Smooth muscle cell of the brain vasculature (primary cell): ENCODE measurements at places on chromosomes 16 and 17.

DNA sequence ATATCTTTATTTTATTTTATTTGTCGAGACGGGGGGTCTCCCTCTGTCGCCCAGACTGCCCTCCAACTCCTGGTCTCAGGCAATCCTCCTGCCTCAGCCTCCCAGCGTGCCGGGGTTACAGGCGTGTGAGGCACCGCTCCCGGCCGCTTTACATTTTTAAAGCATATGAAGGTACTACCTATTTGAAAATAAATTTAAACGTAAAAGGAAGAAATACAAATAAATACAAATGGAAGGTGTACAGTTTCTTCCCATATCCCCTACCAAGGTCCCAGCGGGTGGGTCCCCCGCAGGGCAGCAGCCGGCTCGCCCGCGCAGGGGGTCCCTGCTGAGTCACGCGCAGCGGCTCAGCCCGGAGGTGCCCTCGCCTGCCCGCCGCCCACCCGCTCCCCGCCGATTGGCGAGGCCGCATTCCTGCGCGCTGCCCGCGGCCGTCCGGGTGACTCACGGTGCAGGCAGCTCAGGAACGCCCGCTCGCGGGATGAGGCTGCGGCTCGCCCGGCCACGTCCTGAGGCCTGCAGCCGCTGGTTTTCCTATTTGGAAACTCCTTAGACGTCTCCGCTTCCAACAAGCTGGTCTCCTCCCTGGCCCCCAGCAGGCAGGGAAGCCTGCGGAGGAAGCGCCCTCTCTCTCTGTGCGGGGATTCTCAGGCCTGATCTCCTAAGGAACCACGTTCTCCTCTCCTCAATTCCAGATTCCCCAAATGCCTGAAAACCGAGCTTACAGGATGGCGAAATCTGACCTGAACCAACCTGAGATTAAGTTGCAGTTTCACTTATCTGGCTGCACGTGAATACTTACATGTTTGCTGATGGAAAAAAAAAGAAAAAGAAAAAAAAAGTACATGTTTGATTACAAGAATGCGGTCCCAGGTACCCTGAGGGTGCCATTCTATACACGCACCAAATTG is 54.8 kb upstream of the MAP3K14 start:
- DNase-seq, result peak; percentile 95

DNA sequence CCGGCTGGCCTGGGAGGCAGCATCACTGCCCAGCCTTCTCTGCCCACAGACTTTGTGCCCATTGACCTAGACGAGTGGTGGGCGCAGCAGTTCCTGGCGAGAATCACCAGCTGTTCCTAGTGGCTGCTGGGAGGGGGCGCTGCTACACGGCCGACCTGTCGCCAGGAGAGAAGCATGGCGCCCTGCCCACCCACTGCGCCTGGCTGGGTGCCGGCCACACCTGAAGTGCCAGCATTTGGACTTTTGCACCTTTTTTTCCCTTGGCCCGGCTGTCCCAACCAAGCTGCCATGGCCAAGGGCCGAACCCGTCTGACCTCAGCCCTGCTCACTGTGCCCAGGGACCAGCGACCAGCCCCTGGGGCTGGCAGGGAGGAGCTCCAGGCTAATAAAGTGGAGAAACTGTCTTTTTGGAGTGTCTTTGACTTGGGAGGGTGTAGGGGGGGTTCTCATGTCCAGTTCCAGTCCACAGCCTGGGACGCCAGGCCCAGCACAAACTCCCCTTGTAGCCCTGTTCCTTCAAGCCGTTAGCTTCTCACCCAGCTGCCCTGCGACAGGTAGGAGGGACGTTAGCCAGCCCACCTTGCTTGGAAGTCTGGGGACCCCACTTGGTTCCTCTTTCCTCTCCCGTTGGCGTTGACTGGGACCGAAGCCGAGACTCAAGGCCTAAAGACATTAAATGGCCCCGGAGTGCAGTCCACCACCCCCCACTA is 939 bp upstream of the WDR90 start:
- DNase-seq, result no peak

- DNase-seq, result no peak
Measured at GRCh38 chr17:80705988-80706387, 161.3 kb downstream of the RPTOR start.

DNA sequence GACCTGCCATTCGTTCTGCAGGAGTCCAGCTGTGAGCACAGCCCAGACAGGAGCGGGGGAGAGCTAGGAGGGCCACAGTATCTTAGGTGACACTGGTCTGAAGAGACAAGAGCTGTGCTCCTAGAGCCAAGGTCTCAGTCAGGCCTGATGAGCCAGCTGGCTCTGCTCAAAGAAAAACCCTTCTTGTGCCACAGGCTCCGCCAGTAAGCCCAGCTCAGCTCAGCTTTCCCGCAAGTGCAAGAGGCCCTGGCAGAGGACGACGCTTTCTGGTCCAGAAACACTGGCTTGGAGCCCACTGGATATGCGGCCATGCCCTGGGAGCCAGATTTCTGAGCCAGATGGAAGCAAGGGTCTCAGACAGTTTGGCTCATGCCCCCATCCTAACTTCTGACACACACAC is 23.9 kb downstream of the PEMT start:
- no peak for DNase-seq

DNA sequence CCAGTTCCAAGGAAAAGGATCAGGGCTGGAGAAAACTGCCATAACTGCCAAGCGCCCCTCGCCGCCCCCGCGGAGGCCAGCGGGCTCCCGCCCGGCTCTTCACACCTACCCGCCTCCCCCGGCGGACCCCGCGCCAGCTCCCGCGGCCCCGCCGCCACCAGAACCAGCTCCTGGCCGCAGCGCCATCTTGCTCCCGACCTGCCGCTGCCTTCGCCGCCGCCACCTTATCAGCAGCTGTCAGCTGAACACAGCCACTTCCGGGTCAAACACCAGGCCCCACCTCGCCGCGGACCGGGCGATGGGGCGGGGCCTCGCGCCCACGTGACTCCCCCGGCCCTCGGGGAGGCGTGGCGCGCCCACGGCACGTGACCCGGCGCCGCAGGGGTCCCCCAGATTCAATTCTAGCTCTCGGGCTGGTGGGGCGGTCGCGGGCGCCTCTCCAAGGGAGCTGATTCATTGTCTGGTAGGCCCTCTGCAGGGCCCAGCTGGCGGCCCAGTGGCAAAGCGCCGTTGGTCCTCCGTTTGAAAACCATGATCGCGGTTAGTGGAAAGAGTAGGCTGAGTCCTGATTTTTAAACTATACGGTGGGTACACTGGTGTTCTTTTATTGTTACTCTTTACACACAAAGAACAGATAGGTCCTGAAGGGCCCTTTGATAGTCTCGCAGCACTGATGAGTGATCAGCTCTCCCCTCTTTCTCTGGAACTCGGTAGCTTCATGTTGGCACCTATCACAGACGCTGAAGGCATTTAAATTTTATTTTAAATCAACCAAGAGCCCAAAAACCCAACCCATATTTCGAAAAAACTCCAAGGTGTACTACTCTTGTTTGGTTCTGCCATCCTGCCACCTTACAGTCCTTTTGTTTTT is at the start of gene SYNRG:
Gene SYNRG (minus strand): TSS at position 249 of the 871 bp plus-strand sequence. CDS start 63 bp downstream, at position 186.
- peak; percentile 96 for DNase-seq

- no peak for DNase-seq
Measured at GRCh38 chr17:4054446-4054845, 88.4 kb downstream of the ZZEF1 start.

GRCh38 chr16:68310774-68311511 is at the start of the genes PRMT7 and SLC7A6OS:
Gene PRMT7 (plus strand): TSS chr16:68311019. CDS start chr16:68315980, 4,961 bp downstream.
Gene SLC7A6OS (minus strand): TSS chr16:68310946. CDS start chr16:68310926, 20 bp downstream.
- peak; percentile 39 for DNase-seq

DNA sequence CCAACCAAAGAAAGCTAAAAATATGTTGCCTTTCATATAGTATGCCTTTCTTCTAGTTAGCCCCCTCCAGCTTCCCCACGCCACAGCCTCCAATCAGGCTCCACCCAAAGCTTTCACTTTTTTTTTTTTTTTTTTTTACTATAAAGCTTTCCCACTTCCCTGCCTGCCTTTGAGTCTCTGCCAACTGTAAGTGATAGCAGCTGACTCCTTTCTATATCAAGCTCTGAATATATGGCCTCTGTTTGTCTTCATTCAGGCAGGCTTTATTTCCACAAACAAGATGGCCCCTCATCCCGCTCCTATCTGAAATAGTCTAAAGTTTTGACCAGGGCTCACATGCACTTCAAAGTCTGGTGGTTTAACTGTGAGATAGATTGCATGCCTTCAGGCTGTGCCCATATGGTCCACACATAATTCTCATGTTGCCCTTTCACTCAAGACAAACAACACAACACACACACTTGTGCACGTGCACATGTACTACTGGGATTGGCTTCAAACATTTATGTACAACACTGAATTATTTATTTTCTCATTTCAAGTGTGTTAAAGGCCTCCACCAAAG is 39.8 kb upstream of the DYNLRB2 start:
- DNase-seq, result no peak

DNA sequence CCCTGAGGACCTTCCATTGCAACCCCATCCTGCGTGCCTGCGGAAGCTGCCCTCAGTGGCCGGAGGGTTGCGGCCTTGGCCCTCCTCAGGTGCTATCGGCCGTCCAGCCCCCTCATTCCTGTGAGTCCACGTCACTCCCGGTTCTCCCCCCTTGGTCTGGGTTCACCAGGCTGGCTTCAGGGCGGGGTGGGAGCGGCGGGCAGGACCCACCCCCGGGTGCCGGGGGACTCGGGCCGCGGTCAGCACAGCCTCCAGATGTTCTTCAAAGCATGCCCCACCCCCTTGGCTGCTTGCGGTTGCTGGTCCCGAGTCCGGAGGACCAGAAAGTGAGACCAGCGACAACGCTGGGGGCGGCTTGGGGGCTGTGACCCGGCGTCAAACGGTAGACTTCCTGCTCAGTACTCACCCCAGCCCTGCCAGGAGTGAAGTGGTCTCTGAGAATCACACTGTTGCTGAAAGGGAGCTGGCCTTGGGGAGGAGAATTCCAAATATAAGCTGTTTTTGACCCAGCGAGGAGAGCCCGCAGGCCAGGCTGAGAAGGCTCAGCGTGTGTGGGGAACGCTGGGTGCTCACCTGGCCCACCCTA is 4.5 kb downstream of the ZNF469 start:
- DNase-seq, result no peak

DNA sequence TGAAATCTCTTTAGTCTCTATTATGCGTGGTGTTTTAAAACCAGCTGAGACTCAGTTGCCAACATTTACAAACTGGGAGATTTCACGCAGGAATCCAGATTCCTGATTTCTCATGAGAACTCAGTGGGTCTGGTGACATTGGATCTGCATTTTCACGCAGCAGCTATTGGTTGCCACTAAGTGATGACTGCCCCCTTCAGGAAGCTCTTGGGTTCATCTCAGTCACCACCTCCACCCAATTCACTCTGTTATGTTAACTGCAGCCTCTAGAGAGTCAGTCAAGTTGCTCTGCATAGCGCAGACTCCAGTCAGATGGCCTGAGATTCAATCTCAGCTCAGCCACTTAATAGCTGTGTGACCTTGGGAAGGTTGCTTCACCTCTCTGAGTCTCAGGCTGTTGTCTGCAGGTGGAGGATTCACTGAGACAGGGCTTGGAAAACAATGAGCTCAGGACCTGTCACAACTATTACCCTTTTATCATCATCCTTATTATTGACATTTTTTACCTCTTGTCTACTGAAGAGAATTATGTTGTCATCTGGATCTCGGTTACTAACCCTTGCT is 6.4 kb downstream of the SHISA9 start:
- DNase-seq, result no peak

DNA sequence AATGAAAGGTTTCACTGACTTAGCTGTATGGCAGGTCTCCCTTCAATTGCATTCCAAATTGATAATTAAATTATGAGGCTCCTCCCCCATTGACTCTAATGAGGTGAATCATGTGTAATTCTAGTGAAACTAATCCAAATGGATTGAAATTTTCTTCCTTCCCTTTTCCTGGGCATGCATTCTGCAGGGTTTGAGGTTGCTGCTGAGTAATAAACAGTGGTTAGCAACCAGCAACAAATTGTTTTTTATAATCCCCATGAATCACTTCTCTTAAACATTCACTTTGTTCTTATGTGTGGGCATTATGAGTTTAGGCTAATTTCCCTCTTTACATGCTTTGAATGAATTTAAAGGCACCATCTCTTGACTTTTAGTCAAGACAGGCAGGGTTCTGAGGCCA is 43.4 kb downstream of the MYOCD start:
- DNase-seq, result no peak

DNA sequence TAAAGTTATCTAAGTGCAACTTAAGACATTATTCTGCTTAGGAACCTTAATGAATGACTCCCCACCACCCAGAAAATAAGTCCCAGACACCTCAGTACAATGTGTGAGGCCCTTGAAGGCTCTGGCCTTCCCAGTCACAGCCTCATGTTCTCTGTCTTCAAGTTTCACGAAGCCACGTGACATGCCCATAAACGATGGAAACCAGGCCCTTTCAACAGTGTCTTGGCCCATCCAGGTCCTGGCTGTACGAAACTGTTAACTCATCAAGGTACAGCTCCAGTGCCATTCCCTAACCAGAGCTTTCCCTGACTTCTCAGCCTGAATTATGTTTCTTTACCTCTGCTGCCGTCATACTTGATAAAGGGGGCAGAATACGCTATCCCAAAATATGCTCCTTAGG is 69.0 kb downstream of the ARHGAP17 start:
- DNase-seq, result no peak

DNA sequence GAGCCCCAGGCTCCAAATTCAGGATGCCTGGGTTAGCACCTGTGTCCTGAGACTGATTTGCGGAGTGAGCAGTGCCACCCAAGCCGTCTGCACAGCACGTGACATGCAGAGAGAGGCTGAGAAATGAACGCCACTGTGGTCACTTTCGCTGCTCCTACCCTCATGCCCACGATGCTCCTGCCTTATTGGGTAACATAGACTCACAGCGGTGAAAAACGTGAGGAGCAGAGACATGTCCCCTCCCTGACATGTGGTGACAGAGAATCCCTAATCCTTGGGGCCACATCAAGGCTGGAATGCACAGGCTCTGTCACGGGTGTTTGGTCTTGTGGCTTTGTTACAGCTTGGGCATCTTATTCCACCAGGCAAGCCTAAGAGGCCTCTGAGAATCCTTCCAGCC is 52.1 kb upstream of the CACNG5 start:
- DNase-seq, result no peak

- DNase-seq, result no peak
Measured at GRCh38 chr17:40850293-40850972, 16.6 kb downstream of the KRT12 start.

- DNase-seq, result no peak
Measured at GRCh38 chr17:76268015-76268749, 3.0 kb downstream of the UBALD2 start.

GRCh38 chr17:37475731-37476420 is 13.8 kb upstream of the DUSP14 start:
- no peak for DNase-seq

DNA sequence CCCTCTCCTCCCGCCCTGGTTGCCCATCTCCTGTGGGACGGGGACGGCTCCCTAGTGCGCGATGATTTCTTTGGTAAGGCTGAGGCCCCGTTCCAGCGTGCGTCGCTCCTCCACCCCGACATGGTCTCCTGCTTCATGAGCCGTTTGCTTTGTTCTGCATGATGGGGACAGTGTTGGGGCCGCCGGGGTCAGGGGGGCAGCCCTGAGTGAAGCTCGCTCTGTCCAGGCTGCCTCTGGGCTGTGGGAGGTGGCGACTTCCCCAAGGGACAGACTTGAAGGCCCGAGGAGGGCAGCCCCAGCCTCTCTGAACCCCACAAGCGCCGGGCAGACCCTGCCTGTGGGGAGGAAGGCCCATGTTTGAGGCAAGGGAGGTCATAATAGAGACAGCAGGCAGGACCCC is 12.4 kb downstream of the NME3 start:
- DNase-seq, result no peak
